ENCODE measurements at places on chromosomes 5 and 9. TPM values are rescaled to one million over a fixed set of nuclear protein-coding genes. Genes with fewer than 3 reads are reported as not detected.

PRELID2 gene
- 8.4 TPM for total RNA-seq

RUSC2 gene
- total RNA-seq: 25.9 TPM

DNA sequence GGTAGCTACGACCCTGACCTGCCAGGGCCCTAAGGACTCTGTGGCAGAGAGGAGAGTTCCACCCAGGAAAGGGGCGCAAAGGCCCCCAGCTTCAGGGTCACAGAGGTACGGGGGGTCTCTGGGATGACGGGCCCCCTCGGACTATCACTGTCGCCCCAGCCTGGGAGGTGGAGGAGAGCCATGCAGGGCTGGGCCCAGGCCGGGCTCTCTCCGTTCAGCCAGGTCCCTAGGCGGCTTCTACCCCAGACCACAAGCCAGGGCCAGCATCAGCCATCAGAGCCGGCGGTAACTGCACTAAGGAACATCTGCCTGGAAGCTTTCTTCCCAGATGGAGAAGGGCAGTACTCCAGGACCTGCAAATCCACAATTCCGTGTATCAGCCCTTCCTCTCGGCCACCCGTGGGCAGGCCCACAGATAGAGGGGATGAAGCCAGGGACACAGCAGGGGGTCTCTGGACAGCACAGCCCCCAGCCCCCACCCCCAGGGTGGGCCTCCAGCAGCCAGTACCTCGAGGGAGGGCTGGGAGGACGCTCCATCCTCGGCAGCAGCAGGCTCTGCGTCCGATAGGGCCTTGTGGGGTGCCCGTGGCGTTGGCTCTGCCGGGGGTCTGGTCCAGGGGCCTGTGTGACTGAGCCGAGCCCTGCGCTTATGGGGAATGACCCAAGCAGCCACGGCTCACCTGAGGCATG lies 38.4 kb downstream of the NACC2 start:
- no peaks in the 10 kb centered on the region for H3K27me3 ChIP-seq
- peaks cover 52% of the 10 kb centered on the region for H3K4me1 ChIP-seq
- H3K4me3 ChIP-seq: no peak overlapping the region
- DNase-seq: no peak
- H3K27ac ChIP-seq: no peak overlapping the region
- H3K36me3 ChIP-seq: no peaks in the 10 kb centered on the region

- H3K27ac ChIP-seq: peak overlapping the region; percentile 16
- no peaks in the 10 kb centered on the region for H3K27me3 ChIP-seq
- H3K36me3 ChIP-seq: no peaks in the 10 kb centered on the region
- no peaks in the 10 kb centered on the region for H3K4me1 ChIP-seq
Measured at GRCh38 chr5:4018007-4018406, 422.4 kb downstream of the IRX1 start.

CCDC183 gene
- 1.8 TPM for total RNA-seq

SLC36A2 gene
- total RNA-seq: not detected

DNA sequence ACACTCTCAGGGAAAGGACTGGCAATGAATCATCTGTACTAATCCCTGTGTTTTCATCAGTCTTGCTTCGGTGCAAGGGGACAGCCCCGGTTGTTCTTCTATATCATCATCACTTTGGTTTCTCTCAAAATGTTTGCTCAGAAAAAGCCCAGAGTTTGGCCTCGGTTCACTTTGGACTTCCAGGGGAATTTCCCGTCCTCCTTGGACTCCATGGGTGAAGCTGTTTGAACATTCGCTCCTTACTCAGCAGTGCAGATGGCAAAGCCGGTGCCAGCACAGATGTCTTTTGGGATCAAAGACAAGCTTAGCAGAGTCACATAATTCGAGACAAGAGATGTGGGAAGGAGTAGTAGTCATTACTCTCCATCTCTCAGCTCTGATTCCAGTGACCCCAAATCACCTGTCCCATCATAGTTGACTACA lies 69.8 kb upstream of the TNFSF8 start:
- no peaks in the 10 kb centered on the region for H3K36me3 ChIP-seq
- DNase-seq: no peak
- no peaks in the 10 kb centered on the region for H3K27me3 ChIP-seq
- H3K4me1 ChIP-seq: peaks cover 8% of the 10 kb centered on the region

DNA sequence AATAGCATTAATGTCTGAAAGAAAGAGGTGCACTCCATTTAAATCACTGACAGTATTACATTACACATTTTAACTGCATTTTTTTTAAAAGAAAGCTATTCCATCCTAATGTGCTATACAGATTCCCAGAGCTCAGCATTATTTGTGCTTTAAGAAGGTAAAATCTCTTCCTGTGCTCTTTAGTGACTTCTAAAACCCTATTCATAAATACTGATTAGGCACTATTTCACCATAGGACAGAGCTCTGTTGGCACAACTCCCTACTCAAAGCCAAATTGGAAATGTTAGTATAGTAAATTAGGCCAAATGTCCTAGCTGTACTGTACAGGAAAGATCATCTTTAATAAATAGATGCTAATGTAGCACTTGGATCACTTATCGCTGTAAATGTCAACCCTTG lies 262.5 kb downstream of the TUSC1 start:
- no peaks in the 10 kb centered on the region for H3K36me3 ChIP-seq
- no peaks in the 10 kb centered on the region for H3K4me1 ChIP-seq

DNA sequence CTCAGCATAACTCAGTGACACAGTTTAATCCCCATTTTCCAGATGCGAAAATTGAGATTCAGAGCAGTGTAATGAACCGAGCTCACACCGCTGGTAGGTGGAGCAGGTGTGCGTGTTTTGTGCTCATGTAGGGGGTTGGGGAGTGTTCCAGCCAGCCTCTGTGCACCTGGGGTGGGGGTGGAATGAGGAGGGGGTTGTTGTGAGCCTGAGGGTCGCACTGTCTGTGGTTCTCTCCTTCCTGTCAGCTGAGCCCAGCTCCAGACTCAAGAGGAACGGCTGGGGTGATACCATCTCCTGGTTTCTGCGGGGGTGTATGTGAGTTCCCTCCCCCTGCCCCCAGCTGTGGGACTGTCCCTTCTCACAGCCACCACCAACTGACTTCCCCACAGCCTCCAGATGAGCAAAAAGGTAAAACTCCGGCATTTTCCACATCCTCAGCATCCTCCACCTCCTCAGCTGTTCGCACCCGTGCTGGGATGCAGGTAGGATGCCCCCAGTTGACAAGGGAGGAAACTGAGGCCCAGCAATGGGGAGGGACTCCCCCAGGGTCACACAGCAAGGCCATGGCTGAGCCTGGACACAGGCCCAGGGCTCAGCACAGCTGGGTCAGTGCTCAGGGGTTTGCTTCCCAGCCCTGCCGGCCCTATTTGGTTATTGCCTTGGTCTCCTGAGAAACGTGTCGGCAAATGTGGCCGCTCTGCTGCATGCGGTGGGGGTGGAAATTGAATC lies 2.1 kb downstream of the SH2D3C start:
- H3K4me3 ChIP-seq: peak overlapping the region; percentile 45
- peaks cover 26% of the 10 kb centered on the region for H3K4me1 ChIP-seq
- no peaks in the 10 kb centered on the region for H3K27me3 ChIP-seq

DNA sequence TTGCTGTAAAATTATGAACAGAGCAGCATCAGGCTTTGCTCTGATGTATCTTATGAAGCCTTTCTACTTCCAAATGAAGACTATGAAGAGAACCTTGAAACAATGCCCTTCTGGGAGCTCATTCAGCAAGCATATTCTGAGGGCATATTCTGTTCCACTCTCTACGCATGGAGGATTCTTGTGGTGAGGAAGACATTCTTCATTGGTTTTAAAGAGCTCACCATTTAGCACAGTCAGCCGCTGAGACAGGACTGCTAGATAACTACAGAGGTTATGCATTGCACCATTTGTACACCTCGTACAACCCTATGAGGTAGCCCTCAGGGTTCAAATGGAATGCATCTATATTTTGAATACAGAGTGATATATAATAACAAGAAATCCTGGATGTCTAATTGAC lies 61.0 kb downstream of the INVS start:
- H3K4me3 ChIP-seq: no peak overlapping the region
- H3K27me3 ChIP-seq: no peaks in the 10 kb centered on the region
- no peaks in the 10 kb centered on the region for H3K36me3 ChIP-seq
- no peak overlapping the region for H3K27ac ChIP-seq

PLPPR1 gene
- total RNA-seq: 0.33 TPM

DNA sequence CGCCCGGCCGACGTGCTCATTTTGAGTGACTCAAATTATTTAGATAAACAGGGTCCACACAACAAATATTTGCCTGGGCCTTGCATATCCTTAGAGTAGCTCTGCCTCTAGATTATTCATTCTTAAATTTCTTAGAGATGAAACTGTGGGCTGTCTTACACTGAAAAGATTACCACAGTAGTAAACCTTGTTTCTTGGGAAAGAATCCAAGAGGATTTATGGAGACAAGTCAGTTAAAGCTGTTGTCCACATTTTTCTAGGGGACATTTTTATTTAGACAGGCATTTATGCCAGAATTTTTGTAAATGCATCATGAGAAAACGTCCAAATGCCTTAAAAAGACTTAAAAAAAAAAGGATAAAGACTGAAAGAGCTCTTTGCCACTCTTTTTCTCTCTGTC lies 32.6 kb upstream of the RANBP3L start:
- H3K27ac ChIP-seq: no peak overlapping the region
- no peak for DNase-seq
- no peaks in the 10 kb centered on the region for H3K4me1 ChIP-seq

GRCh38 chr9:22649384-22649783 lies 202.8 kb downstream of the DMRTA1 start:
- no peak overlapping the region for H3K27ac ChIP-seq
- H3K27me3 ChIP-seq: no peaks in the 10 kb centered on the region
- H3K4me3 ChIP-seq: no peak overlapping the region
- H3K36me3 ChIP-seq: no peaks in the 10 kb centered on the region
- no peaks in the 10 kb centered on the region for H3K4me1 ChIP-seq

DNA sequence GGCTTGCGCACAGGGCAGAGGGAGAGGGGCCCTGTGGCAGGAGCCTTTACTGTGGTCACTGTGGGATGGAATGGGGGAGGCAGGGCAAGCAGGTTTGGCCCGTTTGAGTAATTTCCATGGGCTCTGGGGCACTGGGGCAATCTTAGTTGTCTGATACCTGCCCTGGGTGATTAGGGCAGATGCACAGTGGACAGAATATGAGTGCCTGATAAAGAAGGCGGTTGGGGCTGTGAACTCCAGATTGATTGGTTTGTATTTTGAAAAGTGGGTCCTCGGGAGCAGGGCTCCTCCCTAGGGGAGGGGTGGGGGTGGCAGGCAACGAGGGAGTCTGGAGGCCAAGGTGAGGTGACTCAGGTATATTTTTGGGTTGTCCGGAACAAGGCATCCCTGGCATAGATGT lies 247.5 kb downstream of the NSG2 start:
- H3K27ac ChIP-seq: no peak overlapping the region
- no peaks in the 10 kb centered on the region for H3K4me1 ChIP-seq
- H3K36me3 ChIP-seq: no peaks in the 10 kb centered on the region
- H3K4me3 ChIP-seq: no peak overlapping the region
- no peak for DNase-seq
- no peaks in the 10 kb centered on the region for H3K27me3 ChIP-seq

YTHDC2 gene
- 9.9 TPM for total RNA-seq

CER1 gene
- total RNA-seq: not detected

DNA sequence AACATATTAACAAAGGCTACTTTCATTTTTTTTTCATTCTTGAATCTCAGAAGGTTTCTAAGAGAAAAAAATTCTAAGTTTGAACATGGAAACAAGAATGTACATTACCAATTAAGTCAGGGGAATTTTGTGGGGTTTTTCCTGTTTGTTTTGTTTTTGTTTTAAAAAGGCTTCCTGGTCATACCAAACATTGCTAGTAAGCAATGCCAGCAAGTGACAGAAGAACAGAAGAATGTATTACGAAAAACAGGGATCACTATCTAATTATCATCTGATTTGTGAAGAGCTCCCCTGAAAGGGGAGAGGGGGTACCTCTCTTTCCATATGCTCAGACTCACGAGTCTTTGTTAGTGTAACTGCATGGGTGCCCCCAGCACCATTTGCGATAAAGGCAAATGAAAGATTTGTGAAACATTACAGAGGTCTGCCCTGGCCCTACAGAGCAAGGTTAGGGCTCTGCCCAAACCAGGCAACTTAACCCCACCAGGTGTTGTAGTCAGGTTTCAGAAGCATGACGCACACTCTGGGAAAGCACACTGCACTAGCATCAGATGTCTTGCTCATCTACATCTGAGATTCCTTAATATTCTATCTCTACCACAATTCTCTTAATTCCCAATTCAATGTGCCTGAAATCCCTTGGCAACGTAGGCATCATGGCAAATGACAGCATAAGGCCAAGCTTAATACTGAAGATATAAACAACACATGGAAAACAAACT lies 268.2 kb downstream of the MLLT3 start:
- H3K4me3 ChIP-seq: no peak overlapping the region
- DNase-seq: no peak
- H3K27me3 ChIP-seq: no peaks in the 10 kb centered on the region

DNAH5 gene
- total RNA-seq: 0.14 TPM

DNA sequence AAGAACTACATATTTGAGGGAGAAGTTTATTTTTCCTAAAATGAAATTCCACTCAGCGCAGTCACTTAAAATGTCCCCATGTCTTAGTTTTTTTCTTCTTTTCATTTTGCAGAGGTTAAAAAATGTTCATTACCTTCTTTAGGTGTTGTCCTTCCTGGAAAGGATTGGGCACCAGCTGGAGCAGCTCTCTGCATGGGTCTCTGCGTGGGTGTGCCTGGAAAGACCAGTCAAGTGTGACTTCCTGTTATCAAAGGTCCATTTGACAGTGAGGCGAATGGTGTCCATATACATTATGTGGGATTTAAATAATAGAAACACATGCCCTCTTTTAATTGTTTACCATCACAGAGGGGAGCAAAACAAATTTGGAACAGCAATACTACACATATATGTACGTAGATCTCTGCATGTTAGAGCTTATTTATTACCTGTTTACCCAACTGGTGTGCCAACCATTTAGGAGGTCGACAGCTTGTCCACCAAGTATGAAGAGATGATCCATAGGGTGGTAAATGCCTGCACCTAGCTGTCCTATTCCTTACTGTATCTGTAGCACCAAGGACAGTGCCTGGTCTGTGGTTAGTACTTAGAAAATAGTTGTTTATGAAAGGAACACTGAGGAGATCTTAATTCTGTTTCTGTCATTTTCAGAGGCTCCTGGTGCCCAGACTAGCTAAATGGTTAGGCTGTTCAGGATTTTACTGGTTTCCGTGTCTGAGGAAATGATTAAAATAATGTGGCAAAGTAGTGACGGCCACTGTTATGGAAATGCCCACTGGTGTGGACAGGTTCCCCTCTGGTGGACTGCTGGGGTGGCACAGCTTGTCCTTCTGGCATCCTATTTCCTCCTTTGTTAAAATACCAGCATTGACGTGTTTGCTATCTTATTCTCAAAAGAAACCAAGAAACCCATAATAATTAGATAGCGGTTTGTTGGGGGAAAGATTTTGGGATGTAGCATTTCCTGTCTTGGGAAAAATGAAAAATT lies 200.4 kb downstream of the MAST4 start:
- no peak for DNase-seq
- no peaks in the 10 kb centered on the region for H3K36me3 ChIP-seq
- H3K4me1 ChIP-seq: no peaks in the 10 kb centered on the region
- H3K27ac ChIP-seq: no peak overlapping the region

- H3K27me3 ChIP-seq: no peaks in the 10 kb centered on the region
- H3K4me3 ChIP-seq: no peak overlapping the region
- no peak overlapping the region for H3K27ac ChIP-seq
- DNase-seq: no peak
- H3K36me3 ChIP-seq: peaks cover 4% of the 10 kb centered on the region
- H3K4me1 ChIP-seq: no peaks in the 10 kb centered on the region
Measured at GRCh38 chr9:71733176-71733575, 35.1 kb downstream of the CEMIP2 start.

Measured in heart left ventricle (tissue), 16 donors.